ENCODE measurements at places on chromosomes 2 and 18.
A peak's percentile ranks its signal among the peaks of the same experiment; 100 is the strongest.

GRCh38 chr18:78558948-78559347, 420.7 kb upstream of the SALL3 start:
- DNase-seq, result no peak

DNA sequence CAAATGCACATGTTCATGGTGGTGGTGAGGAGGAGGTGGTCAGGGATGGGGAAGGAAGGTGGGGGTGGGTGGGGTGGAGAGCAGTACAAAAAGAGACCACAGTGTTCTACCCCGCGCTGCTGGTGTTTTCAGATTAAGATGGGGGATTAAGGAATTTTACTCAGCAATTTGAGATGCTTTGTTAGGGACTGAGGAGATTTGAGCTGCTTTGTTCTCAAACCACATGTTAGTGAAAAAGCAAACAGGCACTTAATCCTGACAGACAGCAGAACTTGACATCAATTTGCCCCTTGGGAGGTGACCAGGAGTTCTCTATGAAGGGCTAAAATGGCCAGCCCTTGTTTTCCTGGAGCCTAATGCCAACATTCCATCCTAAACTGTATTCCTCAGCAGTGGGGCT, 244.5 kb downstream of the MEIS1 start:
- no peak for DNase-seq

- DNase-seq, result no peak
These were observed 189.5 kb upstream of the UBE2E3 start for GRCh38 chr2:180790891-180791290.

DNA sequence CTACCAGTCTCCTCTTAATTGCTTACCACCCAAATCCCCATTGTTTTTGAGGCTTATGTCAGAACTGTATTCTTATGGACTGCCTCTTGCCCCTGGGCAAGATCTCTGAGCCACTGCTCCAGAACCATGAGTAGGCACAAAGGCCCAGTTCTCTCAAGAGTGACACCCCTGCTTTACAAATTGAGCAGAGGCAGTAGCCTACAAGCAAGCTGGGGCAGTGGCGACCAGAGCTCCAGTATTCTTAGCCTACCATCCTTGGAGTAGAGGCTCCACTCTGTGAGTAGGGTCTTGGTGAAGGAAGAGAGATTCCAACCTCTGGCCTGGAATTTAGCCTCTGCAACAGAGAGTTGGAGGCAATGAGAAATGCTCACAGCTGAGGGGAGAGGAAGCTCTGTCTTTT, 36.5 kb downstream of the WDR75 start:
- DNase-seq, result no peak

- DNase-seq, result no peak
These were observed 70.7 kb upstream of the DTNB start for GRCh38 chr2:25744055-25744454.

DNA sequence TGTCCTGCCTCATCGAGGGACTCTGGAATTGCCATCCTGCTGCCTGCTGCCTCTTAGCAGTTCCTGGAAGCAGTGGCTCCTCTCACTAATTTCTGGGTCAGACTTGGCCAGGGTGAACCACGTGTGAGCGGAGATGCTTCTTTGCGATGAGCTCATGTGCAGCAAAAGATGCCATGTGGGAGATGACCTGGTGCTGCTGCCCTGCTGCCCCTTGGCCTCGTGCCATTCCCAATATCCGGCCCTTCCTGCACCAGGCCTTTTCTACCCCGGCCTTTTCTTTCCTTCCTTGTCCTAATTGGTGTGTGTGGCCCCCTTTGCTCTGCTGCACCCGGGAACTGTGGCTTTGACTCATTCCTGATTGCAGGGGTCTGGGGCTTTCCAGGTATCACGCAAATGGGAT, 296.9 kb upstream of the HS6ST1 start:
- DNase-seq, result no peak

DNA sequence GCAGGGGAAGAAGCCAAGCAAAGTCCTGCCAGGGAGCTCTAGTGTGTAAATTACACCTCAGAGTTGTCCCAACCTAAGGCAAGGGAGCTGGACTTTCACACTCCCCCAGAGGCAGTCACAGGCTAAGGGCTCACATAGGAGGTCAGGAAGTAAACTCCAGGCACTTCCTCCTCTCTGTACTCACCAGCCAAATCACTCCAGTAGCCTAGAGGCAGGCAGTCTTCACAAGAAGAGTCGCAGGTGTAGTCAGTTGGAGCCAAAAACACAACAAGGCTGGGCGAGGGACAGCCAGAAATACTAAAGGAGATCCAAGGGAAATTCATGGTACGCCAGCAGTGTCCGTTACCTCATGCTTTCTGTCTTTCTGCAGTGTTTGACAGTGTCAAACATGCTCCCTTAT, 205.0 kb downstream of the C1D start:
- no peak for DNase-seq

GRCh38 chr18:67131498-67131897, 385.0 kb downstream of the DSEL start:
- no peak for DNase-seq

DNA sequence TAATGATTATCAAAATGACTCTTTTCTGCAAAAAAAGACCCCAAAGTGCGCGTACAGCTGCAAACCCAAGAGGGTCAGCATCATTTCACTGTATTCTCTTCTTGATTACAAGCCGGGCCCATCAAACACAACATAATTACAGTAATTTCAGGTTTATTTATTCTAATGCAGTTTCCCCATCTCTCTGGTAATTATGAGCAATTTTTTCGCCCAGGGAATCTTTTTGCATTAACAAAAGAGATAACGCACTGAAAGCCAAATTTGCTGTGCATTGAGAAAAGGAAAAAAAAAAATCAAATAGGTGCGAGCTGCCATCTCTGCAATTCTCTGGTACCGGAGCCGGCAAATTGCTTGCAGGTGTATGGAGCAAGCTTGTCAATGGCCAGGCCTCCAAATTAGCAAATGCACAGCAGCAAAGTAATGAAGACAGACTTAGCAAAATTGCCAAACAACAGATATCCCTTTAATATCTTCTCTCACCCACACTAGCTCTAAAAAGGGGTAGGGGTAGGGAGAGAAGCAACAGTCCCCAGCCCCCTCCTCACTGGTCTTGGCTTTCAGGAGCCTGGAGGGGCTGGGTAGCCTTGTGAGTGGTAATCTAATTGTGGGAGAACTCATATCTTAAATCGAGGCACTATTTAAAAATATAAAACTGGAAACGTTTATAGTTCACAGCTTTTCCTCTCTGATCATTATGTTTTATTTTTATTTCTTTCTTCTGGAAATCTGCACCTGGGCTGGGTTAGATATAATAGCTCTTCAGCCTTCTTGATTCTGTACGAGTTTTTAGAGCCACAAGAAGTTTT, 6.7 kb downstream of the DLX1 start:
- no peak for DNase-seq

DNA sequence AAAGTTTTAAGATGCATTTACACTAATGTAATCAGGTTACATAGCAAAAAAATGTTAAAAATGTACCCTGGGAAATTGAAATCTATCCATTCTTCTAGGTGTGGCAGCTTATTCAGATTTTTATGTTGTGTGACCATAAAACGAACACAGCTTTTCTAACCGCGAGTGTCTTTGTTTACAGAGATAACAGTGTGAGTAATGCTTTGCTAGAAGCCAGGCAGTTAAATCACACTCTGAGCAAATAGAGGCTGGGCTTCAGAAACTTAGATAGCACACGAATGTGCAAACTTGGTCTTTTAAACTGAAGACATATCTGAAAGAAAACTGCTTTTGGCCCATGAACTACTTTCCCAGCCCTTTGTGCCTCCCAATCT, 116.1 kb downstream of the SPTBN1 start:
- no peak for DNase-seq

DNA sequence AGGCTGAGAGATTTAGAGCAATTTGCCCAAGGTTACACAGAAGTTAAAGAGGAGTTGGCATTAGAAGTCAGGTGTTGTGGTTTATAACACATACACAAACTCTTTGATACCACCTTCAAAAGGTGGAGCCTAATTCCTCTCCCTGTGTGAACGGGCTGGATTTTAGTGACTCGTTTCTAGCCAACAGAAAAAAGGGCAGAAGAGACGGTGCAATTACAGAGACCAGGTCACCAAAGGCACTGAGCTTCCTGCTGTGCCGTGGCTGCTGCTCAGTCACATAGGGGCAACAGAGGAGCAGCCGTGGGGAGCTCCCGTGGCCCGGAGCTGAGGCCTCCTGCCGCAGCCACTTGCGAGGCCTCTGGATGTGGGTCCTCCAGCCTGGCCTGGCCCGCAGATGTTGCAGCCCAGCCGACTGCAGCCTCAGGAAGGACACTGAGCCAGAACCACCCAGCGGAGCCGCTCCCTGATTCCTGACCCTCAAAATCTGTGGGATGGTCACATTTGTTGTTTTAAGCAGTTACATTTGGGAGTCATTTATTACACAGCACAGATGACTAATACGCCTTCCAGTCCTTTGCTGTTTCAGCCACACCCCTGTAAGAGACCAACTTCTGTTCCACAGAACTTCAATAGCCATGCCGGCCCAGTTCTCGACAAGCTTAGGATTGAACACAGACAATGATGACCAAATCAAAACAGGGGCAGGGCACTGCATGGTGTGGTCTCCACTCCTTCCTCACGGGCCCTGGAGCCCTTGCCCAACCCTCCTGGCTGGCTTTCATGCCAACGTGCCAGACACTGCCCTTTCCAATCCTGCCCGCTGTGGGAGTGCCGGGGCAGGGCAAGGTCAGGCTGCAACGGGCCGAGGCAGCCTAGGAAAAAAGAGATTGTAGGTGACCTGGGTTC, 17.1 kb downstream of the EDAR start:
- DNase-seq, result no peak

GRCh38 chr2:110852541-110853263, 120.3 kb downstream of the ACOXL start:
- DNase-seq, result peak; percentile 29

DNA sequence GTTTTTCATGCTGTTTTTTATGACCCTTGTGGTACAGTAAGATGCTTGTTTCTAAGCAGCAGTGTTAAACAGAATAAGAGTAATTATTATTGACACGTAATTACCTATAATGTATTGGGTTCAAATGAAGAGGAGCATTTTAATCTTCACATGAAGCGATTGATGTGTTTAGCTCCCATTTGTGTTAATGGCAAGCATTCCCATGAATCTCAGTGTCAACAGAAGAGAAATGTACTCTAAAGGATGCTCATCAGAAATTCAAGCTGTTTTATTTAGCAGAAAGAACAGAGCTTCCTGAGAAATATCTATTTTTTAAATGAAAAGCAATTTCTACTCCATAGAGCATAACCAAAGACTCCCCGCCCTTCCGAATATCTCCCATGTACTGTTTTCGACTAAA, 341.3 kb upstream of the LINC00305 start:
- DNase-seq, result no peak

GRCh38 chr18:13574355-13574754, 152.0 kb downstream of the FAM210A start:
- DNase-seq, result no peak

- DNase-seq, result no peak
These were observed 221.9 kb upstream of the AGAP1 start for GRCh38 chr2:235271936-235272335.

- peak; percentile 45 for DNase-seq
These were observed 225.4 kb upstream of the ID2 start for GRCh38 chr2:8456151-8457091.

DNA sequence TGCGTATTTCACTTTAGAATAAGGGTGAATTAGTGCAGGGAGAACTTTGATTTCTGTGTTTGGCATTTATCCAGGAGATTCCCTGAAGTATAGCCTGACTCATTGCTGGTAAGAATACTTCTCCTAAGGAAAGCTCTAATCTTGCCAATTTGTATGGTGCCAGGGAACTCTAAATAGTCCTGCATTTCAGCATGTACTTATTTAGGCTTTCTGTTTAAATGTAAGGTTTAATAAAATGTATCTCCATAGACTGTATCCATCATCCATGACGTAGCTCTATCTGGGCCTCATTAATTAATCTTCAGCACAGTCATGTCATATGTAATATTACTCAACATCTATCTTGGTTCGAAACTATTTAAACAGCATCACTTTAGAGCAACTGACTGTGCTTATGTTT, 127.7 kb downstream of the DOK6 start:
- DNase-seq, result no peak

- no peak for DNase-seq
These were observed 65.7 kb upstream of the PARD3B start for GRCh38 chr2:204479557-204479956.

GRCh38 chr18:28350821-28351220, 173.9 kb upstream of the CDH2 start:
- DNase-seq, result no peak

DNA sequence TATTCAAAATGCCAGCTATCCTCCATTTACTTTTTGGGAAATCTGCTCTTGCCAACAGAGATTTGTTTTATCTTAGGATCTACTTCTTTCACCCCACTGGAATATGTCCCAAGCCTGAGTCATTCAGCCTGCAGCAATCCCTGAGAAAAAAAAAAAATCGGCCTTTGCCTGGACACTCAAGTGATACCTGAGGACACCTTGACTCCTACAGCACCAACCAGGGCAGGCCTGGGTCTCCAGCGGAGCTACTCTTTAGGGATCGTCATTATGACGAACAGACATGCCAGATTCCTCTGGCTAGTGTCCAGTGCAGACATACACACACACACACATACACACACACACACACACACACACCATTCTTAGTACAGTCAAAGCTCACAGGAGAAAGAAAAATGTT, 2.2 kb upstream of the UGT1A6 start:
- DNase-seq, result no peak

GRCh38 chr18:5868218-5868854, 27.0 kb downstream of the TMEM200C start:
- no peak for DNase-seq

DNA sequence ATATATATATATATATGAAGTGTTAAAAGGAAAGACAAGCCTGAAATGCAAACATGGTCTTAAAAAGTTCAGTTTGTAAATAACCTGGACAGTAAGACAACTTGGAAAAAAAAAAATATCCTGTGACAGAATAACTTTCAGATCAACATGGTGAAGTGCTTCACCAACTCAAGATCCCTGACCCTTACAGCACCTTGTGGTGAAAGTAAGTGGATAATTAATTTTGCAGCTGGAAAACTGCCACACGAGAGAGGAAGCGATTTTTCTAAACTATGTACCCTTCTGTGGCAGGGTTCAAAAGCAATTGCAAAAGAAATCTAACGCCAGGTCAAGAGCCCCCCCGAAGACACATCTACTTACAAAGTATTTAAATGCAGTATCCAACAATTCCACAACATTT, 95.8 kb downstream of the PAX3 start:
- DNase-seq, result no peak

DNA sequence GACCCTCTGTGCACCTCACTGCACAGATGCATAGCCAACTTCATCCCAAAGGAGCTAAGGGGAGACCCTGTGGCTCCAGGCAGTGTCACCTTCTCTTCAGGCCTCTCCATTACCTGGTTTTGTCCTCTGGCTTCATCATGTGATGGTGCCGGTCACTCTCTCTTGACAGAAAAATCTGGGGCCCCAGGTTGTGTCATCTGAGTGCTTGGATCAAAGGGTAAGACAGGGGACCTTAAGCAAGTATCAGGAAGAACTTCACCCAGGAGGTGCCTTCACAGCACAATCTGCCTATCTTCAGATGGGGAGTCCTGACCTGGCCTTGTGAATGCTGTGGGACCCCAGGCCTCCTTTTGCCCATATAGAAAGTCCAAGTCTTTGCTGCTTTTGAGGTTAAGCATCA, 104.4 kb downstream of the POLR1A start:
- no peak for DNase-seq

Data from stimulated activated CD4-positive, alpha-beta T cell treated with anti-CD3 and anti-CD28 coated beads, Interleukin-4, amount 100 ng/mL, for 4 hours (primary cell).